Naive thymus-derived CD4-positive, alpha-beta T cell (primary cell): ENCODE measurements at places on chromosomes 16 and 17. TPM values are rescaled to one million over a fixed set of nuclear protein-coding genes. Genes with fewer than 3 reads are reported as not detected.

The TRAP1 gene
- total RNA-seq: 123 TPM

The RAB40B gene
- total RNA-seq: 3.6 TPM

The SCIMP gene
- total RNA-seq: 1.4 TPM

The CARHSP1 gene
- 39.2 TPM for total RNA-seq

DNA sequence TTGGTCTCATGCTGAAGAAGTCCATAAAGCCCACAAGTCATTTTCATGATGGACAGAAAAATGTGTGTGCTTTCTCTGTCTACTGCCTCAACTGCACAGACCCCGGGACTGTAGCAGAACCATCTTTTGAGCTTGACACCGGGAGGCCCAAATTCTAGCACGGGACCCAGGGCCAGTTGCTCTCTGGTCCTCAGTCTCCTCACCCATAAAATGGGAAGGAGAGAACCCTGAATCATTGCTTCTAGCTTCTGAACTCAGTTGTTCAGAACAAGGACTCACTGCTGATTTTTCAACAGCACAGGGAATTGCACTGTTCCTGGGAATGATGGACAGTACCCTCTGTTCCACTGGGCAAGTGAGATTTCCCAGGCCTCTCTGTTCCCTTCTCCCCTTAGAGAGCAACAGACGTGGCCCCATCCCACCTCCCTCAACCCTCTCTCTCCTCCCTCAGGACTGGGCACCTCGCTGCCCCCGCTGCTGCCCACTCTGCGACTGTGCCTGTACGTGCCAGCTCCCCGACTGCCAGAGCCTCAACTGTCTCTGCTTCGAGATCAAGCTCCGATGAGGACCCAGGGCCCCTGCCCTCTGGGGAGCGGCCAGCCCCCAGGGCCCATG lies 2.2 kb upstream of the ALDOA start:
- no peak for DNase-seq
- peak overlapping the region; percentile 83 for H3K27ac ChIP-seq
- H3K27me3 ChIP-seq: no peaks in the 10 kb centered on the region
- H3K36me3 ChIP-seq: peaks cover under 1% of the 10 kb centered on the region

DNA sequence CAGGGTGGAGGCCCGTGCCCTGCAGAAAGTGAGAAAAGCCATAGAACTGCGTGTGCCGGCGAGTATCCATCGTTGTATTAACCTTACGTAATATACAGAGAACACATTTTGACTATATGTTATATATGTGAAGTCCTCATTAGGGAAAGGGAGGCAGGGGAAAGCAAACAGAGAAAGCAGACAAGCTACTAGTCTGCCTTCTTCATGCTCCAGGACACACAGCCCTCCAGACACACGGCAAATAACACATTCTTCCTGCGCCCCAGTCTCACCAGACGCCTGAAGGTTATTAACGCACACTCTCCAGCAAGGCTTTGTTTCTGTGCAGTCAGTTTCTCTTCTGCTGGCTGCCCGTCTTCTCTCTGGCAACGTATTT lies 28.8 kb downstream of the PRDM7 start:
- DNase-seq: no peak
- H3K4me1 ChIP-seq: peaks cover 9% of the 10 kb centered on the region
- H3K27me3 ChIP-seq: peaks cover 8% of the 10 kb centered on the region
- no peaks in the 10 kb centered on the region for H3K36me3 ChIP-seq
- no peak overlapping the region for H3K4me3 ChIP-seq

DNA sequence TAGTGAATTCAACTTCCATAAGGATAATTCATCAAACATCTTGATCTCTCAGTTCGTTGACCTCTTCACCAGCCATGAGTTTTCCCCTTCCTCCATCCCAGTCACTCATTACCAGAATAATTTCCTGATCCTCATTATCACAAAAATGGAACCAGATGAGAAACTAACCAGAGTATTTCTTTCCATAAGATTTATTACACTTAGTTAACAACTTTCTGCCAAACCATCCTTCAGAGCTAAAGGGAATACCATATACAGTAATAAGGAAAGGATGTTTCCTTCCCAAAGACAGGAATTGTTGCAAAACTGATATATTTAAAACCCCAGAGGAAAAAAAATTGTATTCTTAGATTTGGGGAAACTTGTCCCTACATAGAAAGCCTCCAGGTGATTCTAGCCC lies 8.6 kb downstream of the KRTAP29-1 start:
- H3K27ac ChIP-seq: no peak overlapping the region
- no peak overlapping the region for H3K4me3 ChIP-seq
- no peak for DNase-seq
- no peaks in the 10 kb centered on the region for H3K4me1 ChIP-seq
- no peaks in the 10 kb centered on the region for H3K36me3 ChIP-seq

GRCh38 chr16:57987441-57988177 lies 12.9 kb downstream of the ZNF319 start:
- DNase-seq: no peak
- no peaks in the 10 kb centered on the region for H3K27me3 ChIP-seq
- H3K27ac ChIP-seq: no peak overlapping the region

- H3K27me3 ChIP-seq: no peaks in the 10 kb centered on the region
- peak overlapping the region; percentile 49 for H3K4me3 ChIP-seq
- DNase-seq: peak; percentile 67
- H3K36me3 ChIP-seq: no peaks in the 10 kb centered on the region
- H3K4me1 ChIP-seq: peaks cover 8% of the 10 kb centered on the region
These were observed 16.5 kb upstream of the PRM1 start for GRCh38 chr16:11297492-11298142.

The RGS11 gene
- 0.17 and 0.28 TPM in 2 replicates for total RNA-seq

The RND2 gene
- total RNA-seq: not detected in 2 replicates
